M059J (cell line): ENCODE measurements at places on chromosomes 11 and 22. TPM values are rescaled to one million over a fixed set of nuclear protein-coding genes. Genes with fewer than 3 reads are reported as not detected.
A peak's percentile ranks its signal among the peaks of the same experiment; 100 is the strongest.

DNA sequence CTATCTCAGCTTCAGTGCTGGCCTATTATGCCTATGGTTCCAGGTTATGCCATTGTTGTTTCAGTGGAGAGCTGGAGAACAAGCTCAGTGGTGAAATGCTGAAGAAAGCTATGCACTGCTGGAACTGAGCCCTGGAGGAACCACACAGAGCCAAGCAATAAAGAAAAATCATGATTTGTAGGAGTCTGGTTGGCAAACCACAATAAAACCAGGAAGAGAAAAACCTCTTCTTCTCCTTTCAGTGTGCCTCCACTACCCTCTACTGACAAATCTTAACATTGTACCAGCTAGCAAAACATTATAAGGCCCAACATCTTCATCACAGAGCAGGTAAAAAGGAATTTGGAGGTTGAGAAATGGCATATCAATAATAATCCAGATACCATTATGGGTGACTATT, 5.3 kb downstream of the OR51F2 start:
- DNase-seq = no peak

DNA sequence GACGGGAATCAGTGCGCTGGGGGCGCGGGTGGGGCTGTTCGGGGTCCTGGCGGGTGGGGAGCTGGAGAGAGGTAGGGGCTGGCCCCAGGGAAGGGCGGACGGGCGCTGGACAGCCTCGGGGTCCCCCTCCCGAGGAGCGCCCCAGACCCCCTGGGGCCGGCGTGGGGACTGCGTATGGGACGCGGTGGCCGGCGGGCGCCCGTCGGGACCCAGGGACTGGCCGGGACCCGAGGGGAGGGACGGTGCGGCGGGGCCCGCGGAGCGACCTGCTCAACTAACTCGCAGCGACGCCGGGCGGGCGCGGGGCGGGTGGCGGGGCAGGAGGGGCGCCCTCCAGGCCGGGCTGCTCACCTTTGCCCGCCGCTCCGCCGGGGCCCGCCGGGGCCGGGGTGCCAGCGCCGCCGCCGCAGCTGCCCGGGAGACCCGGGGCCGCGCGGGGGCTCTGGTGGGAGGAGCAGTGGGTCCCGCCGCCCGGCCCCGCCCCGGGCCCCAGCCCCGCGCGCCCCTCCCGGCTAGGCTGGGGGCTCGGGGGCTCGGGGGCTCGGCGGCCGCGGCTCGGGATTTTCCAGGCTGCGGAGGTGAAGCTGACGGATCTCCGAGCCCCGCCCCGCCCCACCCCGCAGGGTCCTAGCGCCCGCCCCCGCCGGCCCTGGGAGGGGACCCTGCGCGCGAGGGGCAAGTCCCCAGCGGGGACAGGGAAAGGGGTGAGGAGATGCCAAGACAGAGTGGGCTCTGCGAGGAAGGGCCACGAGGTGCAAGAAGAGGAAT, 12.3 kb downstream of the STARD10 start:
- DNase-seq = no peak

GRCh38 chr11:33899400-33900037, 7.6 kb upstream of the LMO2 start:
- DNase-seq = peak; percentile 81

DNA sequence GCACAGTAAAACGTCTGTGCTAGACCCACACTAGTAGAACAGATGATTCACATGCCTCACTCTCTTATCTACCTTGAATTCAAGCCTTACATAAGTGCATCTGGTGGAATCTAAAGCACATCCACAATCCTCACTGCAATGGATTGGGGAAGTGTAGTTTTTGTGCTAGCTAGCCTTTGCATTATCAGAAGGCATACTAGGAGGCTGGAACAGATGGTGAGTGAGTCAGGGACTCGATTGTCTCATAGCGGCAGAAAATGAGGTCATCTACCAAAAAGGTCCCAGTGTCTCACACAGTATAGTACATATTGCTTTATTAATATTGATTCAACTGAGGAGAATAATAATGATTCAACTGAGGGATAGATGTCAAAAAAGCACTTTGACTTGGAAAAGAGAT, 9.3 kb downstream of the MSANTD4 start:
- DNase-seq = peak; percentile 23

DNA sequence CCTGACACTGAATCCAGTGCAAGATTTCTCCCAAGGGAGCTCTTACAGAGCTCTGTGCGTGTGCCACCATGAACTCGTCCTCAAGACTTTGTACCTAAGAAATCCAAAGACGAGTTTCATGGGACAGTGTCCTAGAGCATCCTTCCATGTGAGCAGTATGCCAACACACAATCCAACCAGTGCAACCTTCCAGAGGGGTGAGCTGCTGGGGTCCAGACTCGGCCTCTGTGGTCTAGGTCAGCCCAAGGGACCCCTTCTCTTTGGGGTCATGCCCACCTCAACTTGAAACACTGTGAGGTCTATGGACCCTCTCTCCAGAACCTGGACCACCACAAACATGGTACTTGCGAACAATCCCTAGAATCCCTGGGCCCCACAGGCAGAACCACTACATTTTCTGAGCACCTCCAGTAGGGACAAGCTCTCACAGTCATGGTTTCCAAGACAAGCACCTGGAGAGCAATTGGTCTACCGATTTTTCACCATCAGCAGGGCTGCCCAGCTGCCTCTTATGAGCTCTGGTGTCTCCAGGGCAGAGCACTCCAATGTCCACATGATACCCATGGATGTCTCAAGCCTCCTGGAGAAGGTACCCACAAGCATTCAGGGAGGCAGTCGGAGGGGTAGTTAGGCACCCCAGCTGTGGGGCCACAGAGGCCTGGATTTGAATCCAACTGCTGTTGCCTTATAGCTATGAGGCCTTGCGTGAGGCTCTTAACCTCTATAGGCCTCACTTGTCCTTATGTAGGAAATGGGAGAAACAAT, 7.7 kb downstream of the CHST1 start:
- DNase-seq = no peak

The C11orf91 gene
- total RNA-seq = not detected in 2 replicates

The LARGE2 gene
- total RNA-seq = 0.22 TPM in 1 of 2 replicates, not detected in the other

The RFPL2 gene
- not detected in 2 replicates for total RNA-seq

GRCh38 chr11:133968300-133968699, 11.5 kb upstream of the IGSF9B start:
- no peak for DNase-seq

The MYEOV gene
- total RNA-seq = 2.7 TPM in 2 replicates

The LDHAL6A gene
- not detected in 2 replicates for total RNA-seq

DNA sequence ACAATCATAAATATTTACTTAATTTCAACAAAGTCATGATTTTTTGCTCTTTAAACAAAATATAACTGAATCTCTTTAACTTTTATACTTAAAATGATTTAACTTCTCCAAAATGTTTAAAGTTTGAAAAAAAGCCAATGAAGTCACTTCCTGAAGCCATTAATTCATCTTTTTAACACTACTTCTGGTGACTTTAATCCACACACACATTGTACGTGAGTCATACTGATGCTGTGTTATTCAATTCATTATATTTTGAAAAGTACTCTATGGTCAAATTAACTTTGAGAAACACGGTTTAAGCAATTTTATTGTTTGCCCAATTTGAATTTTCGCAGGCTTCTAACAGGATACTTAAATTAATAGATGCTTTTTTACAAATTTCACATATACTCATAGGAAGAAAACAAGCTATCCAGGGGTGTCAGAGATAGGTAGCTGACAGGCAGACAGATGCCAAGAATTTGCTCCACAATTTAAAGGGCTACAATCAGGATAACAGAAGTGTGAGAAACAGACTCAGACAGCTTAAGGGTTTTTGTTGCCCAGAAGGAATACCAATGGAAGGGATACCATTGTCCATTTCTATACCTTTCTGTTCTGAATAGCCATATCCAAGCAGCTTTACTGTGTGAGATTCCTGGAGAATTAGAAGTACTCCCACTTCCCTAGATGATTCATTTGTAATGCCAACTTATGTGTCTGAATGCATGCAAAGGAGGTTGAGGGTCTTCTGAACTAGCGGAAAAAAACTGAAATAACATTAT, 118.4 kb downstream of the RBFOX2 start:
- peak; percentile 28 for DNase-seq

- DNase-seq = no peak
These were observed 152.8 kb upstream of the RASSF10 start for GRCh38 chr11:12856338-12856737.

DNA sequence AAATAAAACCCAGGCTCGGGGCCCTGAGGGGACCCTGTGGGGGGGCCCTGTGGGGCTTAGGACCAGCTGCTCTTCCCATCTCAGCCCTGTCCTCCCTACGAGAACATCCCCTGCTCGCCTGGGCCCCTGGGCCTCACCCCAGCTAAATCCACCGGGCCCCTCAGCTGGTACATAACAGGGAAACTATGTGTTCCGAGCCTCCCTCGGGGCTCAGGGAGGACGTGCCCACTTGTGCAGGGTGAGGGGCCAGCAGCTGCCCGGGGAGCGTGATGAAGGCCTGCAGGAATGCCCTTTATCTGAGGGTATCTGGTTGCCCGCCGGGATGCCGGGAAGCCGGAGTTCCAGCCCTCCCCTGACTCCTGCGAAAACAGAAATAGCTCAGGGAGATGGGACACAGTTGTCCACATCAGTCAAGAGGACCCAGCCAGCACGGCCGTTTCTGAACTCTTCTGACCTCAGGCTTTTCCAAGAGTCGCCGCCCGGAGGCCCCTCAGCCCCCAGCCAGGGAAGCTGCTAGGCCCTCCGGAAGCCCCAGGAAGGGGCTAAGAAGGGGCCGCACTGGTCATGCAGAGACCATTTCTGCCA, 20.6 kb downstream of the MRPL23 start:
- DNase-seq = no peak

DNA sequence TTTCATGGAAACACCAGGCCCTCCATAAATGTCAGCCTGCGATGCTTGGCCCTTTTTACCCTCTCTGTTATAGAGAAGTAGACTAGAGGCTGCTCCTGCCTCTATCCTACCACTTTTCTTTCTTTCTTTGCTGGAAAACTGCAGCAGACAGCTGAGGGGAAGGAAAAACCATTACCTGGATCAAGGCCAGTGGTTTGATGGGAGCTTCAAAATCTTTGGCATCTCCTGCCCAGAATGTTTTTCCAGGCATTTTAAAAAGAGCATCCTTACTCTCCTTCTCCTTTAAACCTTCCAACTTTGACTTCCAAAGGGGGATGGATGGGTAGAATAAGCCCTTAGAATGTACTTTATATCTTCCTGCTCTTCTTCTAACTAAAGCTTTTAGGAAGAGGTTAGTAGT, 44.9 kb downstream of the EXT2 start:
- DNase-seq = no peak

DNA sequence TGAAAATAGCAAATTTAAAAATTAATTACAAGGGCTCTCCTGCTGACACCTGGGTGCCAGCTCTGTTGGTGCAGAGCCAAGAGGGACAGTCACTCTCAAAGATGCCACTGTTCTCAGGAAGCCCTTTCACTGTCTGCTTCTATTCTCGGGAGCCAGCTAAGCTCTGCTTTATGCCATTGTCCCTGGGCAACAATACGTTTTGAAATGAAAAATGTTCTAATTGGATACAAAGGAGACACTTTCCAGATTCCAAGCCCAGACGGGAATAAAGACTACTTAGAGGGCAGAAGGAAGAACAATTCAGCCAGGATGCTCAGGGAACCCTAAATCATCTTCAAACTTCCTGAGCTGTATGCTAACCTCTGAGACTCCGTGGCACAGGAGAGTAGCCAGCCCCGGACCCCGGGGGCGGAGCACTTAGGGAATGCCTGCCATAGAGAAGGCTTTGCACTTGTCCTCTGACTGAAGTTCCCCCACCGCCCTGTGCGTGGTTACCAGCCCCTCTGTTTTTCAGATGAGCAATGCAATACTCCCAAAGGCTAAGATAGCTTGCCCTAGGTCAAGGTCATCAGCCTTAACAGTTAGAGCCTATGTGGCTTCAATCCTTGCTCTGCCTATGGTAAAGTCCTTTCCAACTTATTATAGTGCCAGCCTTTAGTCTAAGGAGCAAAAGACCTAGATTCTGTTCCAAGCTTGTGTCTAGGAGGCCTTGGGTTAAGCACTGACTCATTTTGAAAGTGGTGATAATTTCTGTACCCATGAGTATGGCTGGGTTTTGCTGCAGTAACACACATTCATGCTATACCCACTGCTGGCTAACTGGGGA, 150.9 kb downstream of the CACNA1I start:
- DNase-seq = no peak

DNA sequence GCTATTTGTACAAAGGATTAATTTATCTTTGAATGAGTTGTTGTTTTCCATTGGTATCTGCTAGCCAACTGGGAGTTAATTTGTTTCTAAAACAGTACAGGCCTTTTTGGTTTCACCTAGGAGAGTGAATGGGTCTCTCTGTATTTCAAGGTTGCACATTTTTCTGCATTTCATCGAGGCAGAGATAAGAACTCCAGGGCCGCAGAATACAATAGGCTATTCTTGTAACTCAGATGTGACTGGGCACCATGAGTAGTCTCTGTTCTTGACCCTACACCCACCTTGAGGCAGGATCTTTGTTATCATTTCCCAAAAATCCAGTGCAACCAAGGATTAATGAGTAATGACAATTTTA, 51.7 kb upstream of the OR9Q1 start:
- no peak for DNase-seq

- DNase-seq = no peak
These were observed 20.9 kb downstream of the TSKU start for GRCh38 chr11:76803811-76804600.

DNA sequence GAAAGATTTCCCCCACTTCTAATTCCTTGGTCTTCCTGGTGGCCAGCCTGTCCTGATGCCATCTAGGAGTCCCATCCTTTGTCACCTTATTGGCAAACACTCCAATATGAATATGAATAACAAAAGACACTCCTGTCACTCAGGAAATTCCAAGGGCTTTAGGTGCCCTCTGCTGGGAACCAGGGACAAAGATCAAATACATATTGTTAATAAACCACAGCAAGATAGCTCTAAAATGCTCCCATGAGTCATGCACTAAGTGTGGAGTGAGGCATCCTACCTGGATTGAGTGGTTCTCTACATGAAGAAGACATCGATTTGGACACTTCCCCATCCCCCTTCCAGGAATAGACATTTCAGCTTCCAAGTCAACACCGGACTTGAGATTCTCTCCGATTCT, 823.6 kb downstream of the TBC1D22A start:
- DNase-seq = peak; percentile 4

DNA sequence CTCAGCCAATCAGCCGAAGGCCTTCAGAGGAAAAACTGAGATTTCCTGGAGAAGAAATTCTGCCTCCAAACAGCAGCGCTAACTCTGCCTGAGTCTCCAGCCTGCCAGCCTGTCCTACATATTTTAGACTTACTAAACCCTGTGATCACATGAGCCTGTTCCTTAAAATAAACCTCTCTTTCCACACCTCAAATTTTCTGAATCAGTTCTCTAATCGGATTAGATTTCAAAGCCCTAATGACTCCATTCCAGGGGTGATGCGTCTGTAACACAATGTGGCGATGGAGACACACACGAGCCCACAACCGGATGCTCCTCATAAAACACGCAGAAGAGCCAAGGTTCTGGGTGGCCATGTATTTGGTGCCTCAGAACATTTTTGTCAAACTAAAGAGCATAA, 1371.2 kb downstream of the BRD1 start:
- no peak for DNase-seq

- no peak for DNase-seq
These were observed 1075.0 kb downstream of the BRD1 start for GRCh38 chr22:48752451-48753380.

The MS4A4A gene
- 33.0 and 50.9 TPM in 2 replicates for total RNA-seq
